ENCODE measurements at places on chromosomes 2 and 18.
A peak's percentile ranks its signal among the peaks of the same experiment; 100 is the strongest.

DNA sequence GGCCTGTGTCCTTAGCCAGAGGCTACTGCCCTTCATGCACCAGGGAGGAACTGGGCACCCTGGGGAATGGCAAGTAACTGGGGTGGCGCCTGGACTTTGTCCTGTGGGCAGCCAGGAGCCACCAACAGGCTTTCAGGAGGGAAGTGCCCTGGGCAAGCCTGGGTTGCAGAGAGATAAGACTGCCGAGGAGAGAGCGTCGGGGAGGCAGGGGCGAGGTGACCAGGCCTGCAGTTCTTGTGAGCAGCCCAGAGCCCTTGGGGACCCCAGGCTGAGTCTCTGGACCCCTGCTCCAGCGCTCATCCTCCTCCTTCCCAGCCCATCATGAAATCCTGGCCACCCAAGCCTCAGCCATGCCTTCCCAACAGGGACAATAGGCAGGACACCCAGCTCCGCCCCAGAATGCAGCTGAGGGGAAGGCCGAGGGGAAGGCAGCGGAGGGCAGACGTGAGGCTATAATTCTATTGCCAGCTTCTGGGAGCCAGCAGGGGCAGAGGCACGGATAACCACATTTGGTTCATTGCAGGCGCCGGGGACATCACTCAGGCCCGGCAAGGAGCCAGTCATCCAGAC, 25.1 kb downstream of the ADRA2B start:
- DNase-seq = no peak

DNA sequence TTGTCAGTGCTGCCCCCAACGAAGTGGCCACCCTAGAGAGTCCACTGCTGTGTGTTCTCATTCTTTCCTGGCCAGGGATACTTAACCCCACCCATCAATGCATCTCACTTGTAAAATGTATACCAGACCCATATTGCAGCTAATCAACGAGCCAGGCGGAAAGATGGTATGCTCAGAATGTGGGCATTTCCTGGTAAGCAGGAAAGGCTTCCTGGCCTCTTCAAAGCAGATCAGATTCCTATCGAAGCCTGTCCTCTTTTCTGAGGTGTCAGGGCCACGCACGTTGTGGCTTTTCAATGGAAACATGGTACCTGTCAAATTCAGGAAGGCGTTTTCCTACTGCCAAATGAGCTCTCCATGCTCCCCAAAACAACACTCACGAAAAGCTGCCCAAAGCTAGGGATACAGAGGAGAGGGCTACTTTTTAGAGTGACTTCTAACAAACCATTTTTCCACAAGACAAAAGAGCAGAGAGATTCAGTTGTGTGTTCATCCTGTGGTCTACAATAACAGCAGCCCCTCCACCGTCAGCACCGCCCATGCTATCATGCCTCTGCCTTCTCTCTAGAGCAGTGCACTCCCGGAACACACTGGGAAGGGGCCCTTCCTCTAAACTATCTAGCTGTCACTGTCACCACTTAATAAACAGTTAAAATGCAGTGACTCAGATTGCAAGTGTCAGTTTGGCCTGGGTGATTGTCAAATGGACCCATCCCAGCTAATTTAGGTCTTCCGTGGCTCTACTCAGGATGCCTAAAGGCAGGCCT, 535.1 kb downstream of the RNF144A start:
- no peak for DNase-seq

GRCh38 chr18:21117409-21118131, 6.0 kb upstream of the ROCK1 start:
- DNase-seq = peak; percentile 92

- no peak for DNase-seq
Observed at GRCh38 chr2:229153267-229153666, 117.8 kb downstream of the PID1 start.

DNA sequence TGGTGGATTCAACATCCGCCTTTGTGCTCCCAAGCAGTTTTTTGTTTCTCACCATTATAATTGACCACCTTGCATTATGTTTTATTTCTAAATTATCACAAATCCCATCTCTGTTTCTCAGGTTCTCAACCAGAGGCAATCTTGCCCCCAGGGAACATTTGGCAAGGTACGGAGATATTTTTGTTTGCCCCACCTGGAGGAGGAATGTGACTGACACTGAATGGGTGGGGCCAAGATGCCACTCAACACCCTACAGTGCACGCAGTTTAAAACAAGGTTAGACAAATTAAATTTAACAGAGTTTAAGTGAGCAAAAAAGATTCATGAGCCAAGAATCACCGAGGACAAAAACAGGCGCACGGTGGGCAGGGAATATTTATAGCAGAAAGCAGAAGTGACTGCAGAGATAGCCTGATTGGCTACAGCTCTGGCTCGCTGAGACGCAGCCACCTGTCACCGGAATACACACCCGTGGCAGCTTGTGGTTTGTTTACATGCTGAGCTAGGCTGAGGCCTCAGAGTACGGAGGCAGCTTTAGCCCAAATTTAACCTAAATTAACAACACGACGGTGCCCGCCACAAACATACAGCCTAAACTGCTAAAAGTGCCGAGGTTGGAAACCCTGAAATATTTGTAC, 150.0 kb upstream of the ALKAL2 start:
- DNase-seq = no peak

GRCh38 chr2:16742026-16742425, 76.4 kb upstream of the CYRIA start:
- no peak for DNase-seq

GRCh38 chr2:198231562-198231961, 427.2 kb downstream of the PLCL1 start:
- no peak for DNase-seq

DNA sequence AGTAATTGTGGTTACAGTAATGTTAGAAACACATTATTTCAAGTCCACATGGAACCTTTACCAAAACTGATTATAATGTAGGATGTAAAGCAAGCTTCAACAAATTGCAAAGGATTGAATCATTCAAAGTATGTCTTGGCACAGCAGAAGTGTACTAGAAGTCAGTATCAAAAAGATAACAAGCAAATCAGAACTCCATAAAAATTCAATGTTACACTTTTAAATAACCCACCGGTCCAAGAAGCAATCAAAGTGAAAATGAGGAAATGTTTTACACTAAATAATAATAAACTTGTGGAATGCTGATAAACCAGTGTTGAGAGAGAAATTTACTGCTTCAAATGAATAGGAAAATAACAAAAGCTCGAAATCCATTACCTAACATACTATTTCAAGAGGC, 47.7 kb downstream of the TTC21B start:
- DNase-seq = no peak

DNA sequence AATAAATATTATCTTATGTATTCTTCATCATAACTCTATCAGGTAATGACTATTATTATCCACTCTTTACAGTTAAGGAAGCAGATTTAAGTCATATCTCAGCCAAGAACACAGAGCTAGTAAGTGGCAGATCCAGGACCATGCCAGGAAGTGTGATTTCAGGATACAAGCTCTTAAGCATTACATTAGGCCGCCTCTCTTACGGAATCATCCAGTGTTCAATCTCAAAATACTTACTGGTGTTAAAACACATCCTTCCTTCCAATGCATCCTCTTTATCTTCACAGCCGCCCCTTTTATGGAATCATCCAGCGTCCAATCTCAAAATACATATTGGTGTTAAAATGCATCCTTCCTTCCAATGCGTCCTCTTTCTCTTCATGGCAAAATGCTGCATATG, 14.7 kb upstream of the RGPD4 start:
- no peak for DNase-seq

DNA sequence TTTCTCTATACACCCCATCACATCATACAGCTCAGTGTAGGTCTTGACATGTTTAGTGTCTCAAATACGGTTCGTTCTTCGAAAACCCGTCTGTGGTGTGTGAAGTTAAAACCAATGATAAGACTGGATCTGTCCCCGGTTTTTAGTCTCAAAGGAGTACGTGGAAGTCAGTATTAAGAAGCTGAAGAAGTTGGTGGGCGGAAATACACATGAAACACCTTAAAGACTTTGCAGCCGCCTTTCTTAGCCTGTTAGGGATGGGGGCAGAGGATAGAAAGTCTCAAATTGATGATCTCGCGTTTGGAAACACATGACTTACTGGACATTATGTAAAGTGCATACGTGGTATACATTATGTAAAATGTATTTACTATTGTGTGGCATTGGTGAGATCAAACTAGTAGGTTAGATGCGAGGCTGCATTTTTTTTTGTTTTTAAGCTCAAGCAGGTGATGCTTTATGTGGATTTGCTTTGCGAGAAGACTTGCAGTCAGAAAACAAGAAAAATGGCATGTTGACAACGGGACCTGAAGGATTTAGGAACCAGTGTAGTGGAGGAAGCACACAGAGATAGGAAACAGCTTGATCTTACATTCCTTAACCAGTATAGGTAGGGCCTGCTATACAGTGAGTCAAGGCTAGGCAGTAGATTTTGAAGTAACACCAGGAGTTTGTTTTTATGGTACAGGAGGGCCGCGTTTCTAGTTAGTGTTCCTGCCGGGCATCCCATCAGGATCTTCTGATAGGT, 1.2 kb downstream of the CNOT11 start:
- DNase-seq = peak; percentile 30

GRCh38 chr2:124258140-124258880, 233.2 kb downstream of the CNTNAP5 start:
- DNase-seq = peak; percentile 10

DNA sequence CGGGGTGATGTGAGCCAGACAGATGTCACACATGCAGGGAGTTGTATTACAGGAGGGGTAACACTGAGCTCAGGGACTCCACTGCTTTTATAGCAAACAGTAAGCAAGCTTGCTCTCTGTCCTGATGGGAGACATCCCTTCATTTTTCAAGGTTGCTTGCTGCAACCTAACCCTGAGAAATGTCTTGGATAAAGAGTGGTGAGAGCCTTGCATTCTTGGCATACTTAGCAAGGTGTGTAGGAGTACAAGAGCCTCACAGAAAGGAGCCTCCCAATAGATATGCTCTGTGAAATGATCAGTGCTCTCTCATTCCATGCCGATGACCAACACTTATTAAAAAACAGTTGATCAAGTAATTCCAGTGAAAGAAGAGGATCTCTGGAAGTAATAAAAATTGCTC, 8.1 kb downstream of the PFN4 start:
- DNase-seq = peak; percentile 37

DNA sequence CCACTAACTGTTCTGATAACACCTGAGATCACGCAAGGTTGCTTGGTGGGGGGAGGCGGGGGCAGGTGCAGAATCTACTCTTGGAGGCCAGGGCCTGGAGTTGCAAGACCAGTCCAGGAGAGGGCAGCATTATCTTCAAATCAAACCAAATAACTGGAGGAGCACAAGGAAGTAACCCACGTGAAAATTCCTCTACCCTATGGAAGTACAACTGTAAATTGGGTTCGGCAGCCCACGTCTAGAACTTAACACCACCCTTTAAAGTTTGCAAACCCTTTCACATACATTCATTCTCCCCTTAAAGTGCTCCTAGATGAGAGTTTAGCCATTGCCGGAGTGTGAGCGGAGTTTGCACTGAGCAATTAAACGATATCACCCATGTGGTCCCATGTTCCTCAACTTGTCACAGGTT, 19.6 kb upstream of the CXCR1 start:
- peak; percentile 83 for DNase-seq

DNA sequence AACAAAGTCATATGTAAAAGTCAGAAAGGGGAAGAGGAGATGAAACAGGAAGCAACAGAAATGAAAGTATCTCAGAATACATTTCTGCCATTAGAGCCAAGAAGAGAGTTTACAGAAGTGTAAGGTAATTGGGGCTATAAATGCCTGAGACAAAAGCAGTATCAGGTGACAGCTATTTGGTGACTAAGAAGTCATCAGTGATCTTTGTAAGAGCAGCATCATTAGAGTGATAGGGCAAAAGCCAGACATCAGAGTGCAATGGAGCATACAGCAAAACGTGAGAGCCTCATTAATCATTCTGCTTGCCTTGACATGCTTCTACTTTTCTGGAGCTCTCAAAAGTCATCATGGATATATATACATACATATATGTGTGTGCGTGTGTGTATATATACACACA, 804.7 kb upstream of the PIK3C3 start:
- no peak for DNase-seq

- DNase-seq = no peak
Observed at GRCh38 chr2:240915526-240916341, 9.6 kb downstream of the CROCC2 start.

DNA sequence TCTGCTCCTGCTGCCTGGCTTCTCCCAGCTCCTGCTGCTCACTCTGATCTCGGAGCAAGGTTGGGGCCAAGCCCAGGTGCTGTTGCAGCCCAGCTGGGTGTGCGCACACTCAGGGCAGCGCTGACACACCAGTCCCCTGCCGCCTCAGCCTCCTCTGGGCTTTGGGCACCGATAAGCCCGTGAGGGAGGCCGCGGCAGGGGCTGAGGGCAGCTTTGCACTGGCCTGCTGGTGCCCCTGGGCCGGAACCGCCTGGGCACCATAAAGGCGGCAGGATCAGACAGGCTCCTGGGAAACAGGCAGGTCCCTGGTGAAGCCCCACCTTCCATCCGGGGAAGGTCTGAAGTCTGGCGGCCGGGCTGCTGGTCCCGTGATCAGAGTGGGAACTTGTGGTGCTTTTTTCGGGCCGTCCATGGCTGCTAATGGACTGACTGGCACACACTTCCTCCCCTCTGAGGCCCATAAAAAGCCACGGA, 14.1 kb upstream of the EML6 start:
- no peak for DNase-seq

GRCh38 chr2:227890495-227891079, 19.2 kb downstream of the DAW1 start:
- peak; percentile 68 for DNase-seq

- DNase-seq = peak; percentile 72
Observed at GRCh38 chr2:222861411-222862105, 722 bp downstream of the ACSL3 start.

GRCh38 chr2:233407771-233408181, 53.5 kb downstream of the DGKD start:
- peak; percentile 37 for DNase-seq

- DNase-seq = no peak
Observed at GRCh38 chr18:647304-647703, 10.1 kb upstream of the TYMS start.

DNA sequence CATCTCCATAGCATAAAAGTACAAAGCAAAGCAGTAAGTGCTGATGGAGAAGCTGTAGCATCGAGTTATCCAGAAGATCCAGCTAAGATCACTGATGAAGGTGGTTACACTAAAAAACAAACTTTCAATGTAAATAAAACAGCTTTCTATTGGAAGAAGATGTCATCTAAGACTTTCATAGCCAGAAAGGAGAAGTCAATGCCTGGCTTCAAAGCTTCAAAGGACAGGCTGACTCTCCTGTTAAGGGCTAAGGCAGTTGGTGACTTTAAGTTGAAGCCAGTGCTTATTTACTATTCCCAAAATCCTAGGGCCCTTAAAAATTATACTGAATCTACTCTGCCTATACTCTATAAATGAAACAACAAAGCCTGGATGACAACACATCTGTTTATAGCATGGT, 44.0 kb downstream of the METTL8 start:
- no peak for DNase-seq

DNA sequence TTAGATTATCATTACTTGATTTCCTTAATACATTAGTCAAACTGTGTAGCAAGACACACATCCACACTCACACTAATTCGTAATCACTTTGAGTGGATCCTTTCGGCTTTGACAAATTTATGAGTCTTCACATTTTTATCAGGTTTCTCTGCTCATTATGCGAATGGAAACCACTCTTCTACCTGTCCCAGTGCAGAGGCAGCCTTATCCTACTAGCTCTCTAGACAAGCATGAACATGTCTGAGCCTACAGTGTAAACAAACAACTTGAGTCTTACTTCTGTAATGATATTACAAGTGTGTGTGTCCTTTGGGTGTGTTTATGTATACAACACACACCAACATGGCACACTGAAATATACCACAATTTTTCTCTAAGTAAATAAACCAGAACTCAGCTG, 361.9 kb upstream of the CHST9 start:
- no peak for DNase-seq

All from GM23248 (cell line).